ENCODE measurements at places on chromosomes 7 and 10.
A peak's percentile ranks its signal among the peaks of the same experiment; 100 is the strongest.

GRCh38 chr7:104240401-104240800 is 32.6 kb upstream of the ORC5 start:
- no peak for DNase-seq

GRCh38 chr10:90723416-90724068 is 134.3 kb downstream of the HTR7 start:
- DNase-seq = no peak

DNA sequence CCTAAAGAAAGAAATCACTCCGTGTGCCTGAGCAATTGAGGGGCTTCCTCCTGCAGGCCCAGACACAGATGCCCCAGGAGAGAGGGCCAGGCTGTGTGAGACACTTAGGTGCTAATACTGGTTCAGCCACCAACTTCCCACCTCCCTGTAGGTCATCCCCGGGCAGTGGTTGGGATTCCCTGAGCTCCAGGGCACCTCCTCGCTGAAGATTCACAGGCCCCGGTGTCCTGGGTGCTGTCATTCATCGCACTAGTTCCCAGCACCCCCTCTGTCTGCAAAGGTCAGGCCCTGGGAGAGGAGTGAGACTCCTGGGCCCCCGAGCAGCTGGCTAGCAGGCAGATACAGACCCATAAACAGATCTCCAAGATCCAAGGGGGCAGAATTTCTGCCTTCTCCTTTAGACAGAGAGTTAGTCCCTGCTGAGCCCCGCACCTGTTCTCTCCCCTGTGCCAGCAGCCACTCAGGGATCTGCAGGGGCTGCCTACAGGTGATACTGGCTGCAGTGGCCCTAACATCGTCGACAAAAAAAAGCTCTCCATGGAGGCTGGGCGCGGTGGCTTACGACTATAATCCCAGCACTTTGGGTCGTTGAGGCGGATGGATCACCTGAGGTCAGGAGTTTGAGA is 38.2 kb upstream of the GTF2I start:
- DNase-seq = no peak

- DNase-seq = no peak
Observed at GRCh38 chr7:74253835-74254128, 417 bp downstream of the RFC2 start.

DNA sequence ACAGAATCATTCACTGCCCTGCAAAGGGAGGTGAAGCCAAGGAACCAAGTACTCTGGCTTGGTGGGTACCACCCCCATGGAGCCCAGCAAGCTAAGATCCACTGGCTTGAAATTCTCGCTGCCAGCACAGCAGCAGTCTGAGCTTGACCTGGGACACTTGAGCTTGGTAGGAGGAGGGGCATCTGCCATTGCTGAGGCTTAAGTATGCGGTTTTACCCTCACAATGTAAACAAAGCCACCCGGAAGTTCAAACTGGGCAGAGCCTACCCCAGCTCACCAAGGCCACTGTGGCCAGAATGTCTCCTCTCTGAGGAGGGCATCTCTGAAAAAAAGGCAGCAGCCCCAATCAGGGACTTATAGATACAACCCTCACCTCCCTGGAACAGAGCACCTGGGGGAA is 1050.0 kb upstream of the GHITM start:
- no peak for DNase-seq

DNA sequence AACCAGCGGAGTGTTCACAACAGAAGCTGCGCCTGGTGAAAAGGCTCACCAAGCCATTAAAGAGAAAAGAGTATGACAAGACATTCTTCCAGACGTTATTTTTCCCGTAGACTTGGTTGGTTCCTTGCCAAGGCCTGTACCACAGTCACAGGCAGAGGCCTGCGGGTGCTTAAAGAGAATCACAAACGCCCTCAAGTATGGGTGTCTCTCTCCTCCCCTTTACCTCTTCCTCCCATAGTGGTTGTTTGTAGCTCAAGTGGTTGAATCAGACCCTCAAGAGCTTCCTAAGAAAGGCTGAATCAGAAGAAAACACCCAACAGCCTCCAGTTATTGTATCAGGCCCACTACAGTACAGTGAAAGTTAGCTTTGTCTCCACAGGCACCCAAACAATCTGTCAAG is 169.0 kb downstream of the CREB5 start:
- no peak for DNase-seq

DNA sequence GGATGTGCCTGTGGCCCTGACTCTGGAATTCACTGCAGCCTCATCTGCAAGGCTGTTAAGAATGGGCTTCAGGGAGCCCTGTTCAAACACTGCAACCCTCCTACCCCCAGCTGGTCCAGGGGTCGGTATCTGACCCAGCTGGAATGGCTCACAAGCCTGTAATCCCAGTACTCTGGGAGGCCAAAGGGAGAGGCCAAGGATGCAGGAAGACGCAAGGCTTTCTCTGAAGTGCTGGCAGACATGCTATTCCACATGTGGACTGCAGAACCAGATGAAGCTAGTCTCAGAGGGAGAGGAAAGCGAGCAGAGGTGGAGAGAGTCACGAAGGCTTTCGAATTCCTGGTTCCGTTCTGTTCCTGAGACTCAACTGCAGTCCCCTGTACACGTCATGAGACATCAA is 45.0 kb downstream of the ESYT2 start:
- DNase-seq = no peak

DNA sequence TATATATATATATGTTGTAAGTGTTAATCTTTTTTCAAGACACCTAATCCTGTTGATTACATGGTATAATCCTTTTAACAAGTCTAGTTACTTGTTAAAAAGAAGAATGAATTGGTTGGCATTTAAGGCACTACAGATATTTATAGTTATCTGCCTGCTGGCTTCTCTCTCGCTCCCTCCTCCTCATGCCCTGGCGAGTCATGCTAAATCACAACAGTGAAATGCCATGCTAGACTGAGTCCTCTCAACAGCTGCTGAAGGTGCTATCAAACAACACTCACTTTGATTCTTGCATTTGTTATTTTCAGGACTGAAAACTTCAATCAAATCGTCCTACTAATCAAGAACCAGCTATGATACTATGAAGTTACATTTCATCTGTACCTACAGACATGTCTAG is 15.4 kb downstream of the NRAP start:
- DNase-seq = no peak

DNA sequence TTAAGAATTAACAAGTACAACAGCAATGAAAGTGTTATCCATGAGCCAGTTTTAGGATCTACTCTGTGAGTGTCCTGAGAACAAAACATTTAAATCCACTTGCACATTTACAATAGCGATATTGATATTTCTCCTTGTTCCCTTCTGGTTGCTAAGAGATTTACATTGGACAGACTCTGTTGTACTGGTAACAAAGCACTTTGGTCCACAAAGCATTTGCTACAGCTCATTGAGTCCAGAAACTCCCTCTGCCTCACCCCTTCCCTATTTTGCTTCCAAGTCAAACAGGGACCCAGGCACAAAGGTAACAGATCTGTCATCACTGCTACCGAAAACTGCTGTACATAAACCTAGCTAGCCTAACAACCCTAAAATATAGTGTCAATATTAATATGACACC is 2.1 kb downstream of the ANK3 start:
- no peak for DNase-seq

GRCh38 chr7:139016931-139017511 is 18.8 kb downstream of the ZC3HAV1L start:
- peak; percentile 35 for DNase-seq

GRCh38 chr7:50714857-50715256 is 67.8 kb downstream of the GRB10 start:
- no peak for DNase-seq

- DNase-seq = no peak
Observed at GRCh38 chr10:62577666-62578291, 203.6 kb downstream of the ZNF365 start.

GRCh38 chr7:100573691-100574361 is at the start of gene SAP25:
TSS of gene SAP25 (minus strand) at chr7:100573900. CDS start at chr7:100573742, 158 bp downstream.
- DNase-seq = no peak

DNA sequence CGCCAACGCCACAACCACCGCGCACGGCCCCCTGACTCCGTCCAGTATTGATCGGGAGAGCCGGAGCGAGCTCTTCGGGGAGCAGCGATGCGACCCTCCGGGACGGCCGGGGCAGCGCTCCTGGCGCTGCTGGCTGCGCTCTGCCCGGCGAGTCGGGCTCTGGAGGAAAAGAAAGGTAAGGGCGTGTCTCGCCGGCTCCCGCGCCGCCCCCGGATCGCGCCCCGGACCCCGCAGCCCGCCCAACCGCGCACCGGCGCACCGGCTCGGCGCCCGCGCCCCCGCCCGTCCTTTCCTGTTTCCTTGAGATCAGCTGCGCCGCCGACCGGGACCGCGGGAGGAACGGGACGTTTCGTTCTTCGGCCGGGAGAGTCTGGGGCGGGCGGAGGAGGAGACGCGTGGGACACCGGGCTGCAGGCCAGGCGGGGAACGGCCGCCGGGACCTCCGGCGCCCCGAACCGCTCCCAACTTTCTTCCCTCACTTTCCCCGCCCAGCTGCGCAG is 424 bp downstream of the EGFR start:
- DNase-seq = no peak

DNA sequence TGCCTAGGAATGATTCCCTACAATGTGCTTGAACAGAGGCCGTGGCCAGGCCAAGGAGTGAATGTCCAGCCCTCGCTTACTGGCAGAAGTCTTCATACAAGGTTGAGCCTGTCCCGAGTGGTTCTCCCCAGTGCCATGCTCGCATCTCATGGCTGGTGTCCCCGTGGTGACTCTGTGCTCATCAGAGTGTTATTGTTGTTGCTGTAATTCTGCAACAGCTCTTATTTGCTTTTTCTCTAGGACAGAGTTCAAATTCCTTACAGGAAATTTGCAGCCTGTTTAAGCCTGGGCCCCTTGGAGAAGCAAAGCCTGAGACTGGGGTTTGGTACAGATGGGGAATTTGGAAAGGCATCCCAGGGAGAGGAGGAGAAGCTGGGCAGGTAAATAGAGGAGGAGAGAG is 157.7 kb upstream of the PRR15 start:
- DNase-seq = no peak

DNA sequence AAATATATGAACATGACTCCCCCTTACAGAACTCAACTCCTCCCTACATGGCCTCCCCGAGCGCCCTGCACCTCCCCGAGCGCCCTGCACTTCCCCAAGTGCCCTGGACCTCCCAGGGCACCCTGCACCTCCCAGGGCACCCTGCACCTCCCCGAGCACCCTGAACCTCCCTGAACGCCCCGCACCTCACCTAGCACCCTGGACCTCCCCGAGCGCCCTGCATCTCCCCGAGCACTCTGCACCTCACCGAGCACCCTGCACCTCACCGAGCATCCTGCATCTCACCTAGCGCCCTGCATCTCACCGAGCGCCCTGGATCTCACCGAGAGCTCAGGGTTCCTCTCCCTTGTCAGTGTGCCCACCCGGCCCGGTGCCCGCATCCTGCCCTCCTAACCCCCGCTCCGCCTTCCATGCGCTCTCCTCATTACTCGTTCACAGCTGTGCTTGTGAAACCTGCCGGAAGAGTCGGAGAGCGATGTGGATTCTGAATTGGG is 134.3 kb downstream of the ACTR3B start:
- no peak for DNase-seq

- DNase-seq = no peak
Observed at GRCh38 chr7:22231806-22232205, 125.1 kb downstream of the RAPGEF5 start.

GRCh38 chr7:80440883-80441282 is 71.0 kb downstream of the GNAT3 start:
- no peak for DNase-seq

DNA sequence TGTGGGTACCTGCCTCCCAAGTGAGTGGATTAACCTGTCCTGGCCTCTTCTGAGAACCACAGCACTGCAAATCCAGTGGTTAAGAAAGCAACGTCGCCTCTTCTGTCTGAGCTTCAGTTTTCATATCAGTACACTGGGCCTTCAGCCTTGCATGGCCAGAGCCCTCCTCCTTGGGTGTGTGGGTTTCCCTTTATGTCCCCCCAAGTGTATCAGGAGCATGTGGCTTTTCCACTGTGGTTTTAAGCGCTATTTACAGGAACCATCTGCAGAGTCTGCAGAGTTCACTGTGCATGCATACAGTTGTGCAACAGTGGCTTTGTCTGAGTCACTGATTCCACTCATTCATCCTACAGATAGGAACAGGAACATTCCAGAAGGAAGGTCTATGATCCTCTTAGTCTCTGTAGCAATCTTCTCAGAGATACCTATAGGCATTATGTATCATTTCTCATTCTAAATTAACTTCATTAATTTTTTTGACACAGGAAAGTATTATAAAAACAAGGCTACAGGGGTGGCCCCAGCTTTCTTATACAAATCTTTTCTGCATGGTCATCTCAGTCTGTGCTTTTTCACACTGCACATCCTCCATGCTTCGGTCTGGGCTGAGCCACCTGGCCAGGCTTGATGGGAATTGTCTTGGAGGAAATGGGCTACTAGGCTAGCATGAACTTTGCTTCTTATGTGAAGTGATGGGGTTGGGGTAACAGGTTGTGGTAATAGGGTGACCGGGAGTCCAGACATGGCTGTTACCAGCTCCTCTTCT is 17.1 kb downstream of the MBL2 start:
- DNase-seq = no peak

DNA sequence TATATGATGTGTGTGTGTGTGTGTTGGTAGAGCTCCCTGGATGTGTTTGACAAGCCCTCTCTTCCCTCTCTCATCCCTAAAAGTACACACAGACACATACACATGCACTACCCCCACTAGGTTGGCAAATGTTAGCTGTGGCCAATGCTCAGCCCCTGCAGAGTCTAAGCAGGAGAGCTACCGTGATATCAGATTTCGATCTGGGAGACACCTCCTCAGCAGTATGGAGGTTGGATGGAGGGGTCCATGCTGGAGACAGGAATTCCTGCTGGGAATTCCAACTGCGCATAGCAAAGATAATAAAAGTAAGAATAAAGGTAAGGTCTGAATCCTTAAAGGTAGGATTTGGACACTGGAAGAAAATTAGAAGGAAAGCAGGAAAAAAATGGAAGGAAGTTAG is 85.7 kb downstream of the C10orf90 start:
- no peak for DNase-seq

- no peak for DNase-seq
Observed at GRCh38 chr10:109218207-109218606, 705.1 kb downstream of the XPNPEP1 start.

- DNase-seq = no peak
Observed at GRCh38 chr7:47325337-47325736, 256.6 kb downstream of the TNS3 start.

DNA sequence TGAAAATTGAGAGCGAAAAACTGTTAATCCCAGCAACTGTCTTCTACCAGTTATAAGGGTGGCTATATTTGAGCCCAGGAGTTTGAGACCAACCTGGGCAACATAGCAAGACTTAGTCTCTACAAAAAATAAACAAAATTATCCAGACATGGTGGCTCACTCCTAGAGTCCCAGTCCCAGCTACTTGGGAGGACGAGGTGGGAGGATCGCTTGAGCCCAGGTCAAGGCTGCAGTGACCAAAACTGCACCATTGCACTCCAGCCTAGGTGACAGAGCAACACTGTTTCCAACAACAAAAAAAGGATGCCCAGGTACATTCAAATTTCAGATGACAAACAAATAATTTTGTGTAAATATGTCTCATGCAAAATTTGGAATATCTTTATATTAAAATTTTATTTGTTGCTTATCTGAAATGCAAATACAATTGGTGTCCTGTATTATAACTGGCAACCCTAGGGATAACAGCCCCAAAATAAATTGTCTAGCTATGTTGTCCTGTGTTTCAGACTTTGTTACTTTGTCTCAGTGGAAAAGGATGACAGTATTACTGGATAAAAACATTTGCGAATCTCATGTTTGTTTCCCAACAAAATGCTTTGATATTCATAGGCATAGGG is 26.7 kb downstream of the FAM171A1 start:
- DNase-seq = no peak
